Esophagus squamous epithelium (tissue), 5 donors: ENCODE measurements at places on chromosomes 16 and 17.

DNA sequence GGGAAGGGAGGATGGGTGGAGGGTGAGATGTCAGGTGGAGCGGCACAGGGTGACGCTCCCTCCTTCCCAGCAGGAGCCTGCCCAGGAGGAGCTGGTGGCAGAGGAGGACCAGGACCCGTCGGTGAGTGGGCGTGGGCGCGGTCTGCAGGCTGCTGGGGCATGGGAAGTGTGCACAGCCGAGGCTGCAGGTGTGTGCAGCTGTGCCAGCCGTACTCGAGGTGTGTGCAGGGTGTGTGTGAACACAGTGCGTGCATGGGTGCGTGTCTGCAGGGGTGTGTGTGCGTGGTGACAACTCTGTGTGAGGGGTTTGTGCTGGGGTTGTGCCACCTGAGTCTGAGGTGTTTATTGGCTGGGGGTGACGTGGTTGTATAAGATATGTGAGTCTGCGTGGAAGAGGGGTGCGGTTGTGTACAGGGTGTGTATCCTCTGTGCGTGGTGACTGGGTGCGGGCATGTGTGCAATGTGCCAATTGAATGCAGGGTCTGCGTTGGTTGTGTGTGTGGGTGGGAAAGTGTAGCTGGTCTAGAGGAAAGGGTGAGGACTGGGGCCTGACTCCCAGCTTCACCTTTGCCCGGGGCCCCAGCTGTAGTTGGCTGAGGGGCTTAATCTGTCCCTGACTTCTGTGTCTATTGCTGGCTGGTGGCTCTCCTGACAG lies 670 bp downstream of the TNFSF12 start:
- no peak for DNase-seq

- no peak for DNase-seq
Observed at GRCh38 chr16:65125871-65126270, 4.0 kb upstream of the CDH11 start.

DNA sequence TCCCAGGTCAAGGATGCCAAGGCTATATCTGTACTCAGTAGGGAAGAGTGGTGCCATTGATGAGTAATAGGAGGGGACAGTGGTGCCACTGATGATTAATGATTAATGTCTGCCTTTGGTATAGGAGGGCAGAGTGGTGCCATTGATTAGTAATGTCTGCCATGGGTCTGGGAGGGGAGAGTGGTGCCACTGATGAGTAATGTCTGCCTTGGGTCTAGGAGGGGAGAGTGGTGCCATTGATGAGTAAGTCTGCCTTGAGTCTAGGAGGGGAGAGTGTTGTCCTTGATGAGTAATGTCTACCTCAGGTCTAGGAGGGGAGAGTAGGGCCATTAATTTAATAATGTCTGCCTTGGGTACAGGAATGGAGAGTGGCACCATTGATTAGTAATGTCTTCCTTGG lies 507.8 kb upstream of the EEF2KMT start:
- no peak for DNase-seq

DNA sequence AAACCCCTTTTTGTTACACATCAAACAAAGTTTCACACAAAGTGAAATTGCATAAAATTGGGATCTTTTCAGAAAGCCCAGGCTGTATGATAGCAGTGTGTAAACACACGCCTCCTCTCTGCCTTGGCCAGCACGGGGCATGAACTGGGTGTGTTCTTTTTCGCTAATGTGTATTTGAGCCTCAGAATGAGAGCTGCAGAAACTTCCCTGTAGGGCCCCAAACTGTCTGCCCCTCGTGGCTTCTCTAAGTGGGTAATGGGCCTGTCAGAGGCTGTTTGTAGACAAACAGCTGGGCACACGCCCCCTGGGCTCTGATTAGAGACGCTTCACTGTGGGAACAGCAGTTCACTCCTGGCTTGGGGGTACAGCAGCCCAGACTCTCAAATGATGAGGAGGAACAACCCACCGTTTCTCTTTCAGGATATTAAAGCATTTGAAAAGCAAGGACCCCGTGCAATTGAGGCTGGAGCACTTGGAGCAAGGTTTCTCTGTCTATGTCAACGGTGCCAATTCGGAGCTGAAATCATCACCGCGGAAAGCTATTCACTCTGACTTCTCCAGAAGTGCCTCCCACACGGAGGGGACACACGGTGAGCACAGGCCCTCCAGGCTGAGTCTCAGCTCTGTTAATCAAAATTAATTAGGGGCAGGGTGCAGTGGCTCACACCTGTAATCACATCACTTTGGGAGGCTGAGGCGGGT lies 78.4 kb downstream of the KATNIP start:
- DNase-seq: no peak

DNA sequence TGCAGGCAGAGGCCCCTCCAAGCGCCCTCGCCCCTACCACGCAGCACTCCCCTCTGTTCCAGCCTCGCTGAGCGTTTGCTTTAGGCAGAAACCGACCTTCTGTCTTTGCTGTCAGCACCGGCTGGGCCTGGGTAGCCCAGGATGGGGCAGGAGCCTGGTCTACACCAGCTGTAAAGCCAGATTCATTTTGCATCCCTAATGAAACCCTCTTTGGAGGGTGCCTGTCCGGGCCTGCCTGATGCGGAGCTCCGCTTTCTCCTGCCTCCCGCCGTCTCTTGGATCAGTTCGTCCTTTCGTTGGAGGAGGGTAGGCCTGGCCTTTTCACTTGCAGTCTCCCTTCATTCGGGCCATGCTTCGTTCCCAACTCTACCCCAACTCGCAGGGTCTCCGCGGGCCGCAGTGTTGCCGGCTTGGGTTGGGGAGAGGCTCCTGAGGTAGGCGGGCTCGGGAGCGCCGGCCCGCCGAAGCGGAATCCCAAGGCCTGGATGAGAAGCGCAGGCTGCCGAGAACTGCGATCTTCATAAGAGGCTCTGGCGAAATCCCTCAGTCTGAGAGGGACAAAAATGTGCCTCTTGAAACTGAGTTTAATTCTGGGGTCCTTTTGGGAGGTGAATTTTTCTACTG lies 4.8 kb upstream of the HOXB8 start:
- DNase-seq: no peak

DNA sequence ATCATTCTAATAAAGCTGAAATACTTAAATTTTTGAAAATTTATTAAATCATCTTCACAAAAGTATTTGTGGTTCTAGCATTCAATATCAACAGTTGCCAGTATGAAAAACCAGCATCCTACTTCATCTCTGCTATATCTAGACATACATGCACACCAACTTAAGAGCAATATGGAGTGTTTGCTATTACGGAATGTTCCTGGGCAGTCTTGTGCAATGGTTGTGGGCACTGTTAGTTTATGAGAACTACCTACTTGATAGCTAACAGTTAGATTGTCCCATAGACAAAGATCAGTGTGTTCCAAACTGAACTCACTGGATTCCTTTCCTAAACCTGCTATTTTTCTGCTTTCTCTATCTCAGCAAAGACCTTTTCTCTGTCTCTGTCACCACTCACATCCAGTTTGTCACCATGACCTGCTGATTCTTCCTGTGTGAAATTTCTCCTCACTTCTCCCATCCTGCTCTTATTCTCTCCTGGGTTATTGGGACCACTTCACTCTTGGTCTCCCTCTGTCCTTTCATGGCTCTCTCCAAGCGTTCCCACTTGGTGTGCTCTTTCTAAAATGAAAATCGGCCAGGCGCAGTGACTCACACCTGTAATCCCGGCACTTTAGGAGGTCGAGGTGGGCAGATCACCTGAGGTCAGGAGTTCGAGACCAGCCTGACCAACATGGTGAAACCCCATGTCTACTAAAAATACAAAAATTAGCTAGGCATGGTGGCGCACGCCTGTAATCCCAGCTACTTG lies 27.7 kb downstream of the CNTROB start:
- DNase-seq: no peak

DNA sequence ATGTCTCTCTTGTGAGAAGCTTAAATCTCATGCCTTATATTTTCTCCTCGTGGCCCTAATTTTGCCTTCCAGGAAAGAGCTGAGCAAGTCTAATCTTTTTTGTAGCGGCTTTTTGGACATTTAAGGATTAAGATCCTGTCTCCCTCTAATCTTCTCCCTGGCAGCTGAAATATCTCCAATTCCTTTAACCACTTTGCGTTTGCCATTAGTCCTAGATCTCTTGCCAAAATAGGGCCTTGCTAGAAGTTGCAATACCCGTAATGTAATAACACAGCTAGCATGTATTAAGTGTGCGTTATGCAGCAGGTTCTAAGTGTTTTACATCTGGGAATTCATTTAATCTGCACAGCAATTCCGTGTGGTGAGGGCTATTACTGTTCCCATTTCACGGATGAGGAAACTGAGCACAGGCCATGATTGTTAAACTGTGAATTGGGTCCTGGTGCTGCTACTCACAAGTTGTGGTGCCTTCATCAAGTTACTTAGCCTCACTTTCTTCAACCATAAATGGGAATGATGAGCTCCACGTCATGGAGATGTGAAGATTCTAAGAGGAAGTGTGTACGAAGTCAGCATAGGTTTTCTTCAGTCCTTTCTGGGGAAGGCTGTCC lies 198.9 kb upstream of the ASIC2 start:
- DNase-seq: no peak

DNA sequence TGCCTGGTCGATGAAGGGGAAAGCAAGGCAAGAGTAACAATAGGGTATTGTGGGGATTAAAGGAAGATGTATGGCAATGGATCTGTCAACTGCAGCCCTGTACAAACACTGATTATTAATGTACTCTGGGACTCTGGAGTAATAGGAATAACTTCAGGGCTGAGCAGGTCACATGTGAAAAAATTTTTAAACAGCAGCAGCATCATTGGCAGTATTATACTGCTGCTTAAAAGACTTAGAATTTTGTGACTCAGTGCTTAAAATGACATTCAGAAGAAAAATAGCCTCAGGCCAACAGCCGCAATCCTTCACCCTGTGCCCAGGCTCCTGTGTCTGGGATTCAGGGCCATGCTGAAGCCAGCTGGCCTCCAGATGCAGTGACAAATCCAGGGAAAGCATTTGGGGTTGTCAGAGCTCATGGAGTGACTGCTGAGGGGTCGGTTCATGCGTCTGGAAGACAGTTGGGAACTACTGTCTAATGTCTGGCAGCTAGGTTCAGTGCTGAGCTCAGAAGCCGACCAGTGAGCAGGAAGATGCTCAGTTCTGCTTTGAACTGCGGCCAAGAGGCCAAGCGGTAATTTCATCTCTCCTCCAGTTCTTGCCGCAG lies 22.2 kb downstream of the TEX2 start:
- no peak for DNase-seq

- no peak for DNase-seq
Observed at GRCh38 chr17:17983376-17983775, 10.7 kb downstream of the DRC3 start.

GRCh38 chr17:8855477-8856204 lies 11.8 kb downstream of the PIK3R6 start:
- no peak for DNase-seq

- no peak for DNase-seq
Observed at GRCh38 chr16:5412731-5413130, 315.1 kb upstream of the EEF2KMT start.

- no peak for DNase-seq
Observed at GRCh38 chr16:77782694-77783093, 5.7 kb upstream of the VAT1L start.

- no peak for DNase-seq
Observed at GRCh38 chr17:67746704-67747571, 29.2 kb downstream of the NOL11 start.

GRCh38 chr17:12522743-12523183 lies 142.9 kb upstream of the MYOCD start:
- DNase-seq: no peak

DNA sequence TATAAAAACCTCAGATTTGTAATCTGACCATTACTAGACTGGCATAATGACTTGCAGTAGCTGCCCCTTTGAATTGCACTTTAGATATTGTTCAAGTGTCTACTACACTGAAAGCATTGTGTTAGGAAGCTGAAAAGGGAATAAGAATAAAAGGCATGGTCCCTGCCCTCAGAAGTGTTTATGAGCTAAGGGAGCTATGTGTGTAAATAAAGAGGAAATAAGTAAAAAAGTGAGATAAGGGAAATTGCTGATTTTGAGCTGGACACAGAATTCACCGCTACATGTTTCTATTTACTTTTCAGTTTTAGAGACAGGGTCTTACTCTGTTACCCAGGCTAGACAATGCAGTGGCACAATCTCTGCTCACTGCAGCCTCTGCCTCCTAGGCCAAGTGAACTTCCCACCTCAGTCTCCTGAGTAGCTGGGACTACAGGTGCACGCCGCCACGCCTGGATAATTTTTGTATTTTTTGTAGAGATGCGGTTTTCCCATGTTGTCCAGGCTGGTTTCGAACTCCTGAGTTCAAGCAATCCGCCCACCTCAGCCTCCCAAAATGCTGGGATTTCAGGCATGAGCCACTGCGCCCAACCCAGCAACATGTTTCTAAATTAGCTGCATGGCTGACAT lies 57.0 kb downstream of the GRB2 start:
- DNase-seq: no peak

GRCh38 chr17:10729334-10730193 lies at the start of gene TMEM220:
TMEM220 (minus strand) TSS chr17:10730023; CDS start chr17:10729851, 172 bp downstream.
- no peak for DNase-seq

GRCh38 chr17:18184143-18185031 lies 759 bp downstream of the ALKBH5 start:
- DNase-seq: no peak
